Effector memory CD4-positive, alpha-beta T cell (primary cell): ENCODE measurements at places on chromosomes 4 and X.

GRCh38 chr4:1019729-1020470, 8.5 kb downstream of the FGFRL1 start:
- no peak for DNase-seq

- no peak for DNase-seq
Observed at GRCh38 chr4:113331811-113332210, 282.4 kb downstream of the ANK2 start.

DNA sequence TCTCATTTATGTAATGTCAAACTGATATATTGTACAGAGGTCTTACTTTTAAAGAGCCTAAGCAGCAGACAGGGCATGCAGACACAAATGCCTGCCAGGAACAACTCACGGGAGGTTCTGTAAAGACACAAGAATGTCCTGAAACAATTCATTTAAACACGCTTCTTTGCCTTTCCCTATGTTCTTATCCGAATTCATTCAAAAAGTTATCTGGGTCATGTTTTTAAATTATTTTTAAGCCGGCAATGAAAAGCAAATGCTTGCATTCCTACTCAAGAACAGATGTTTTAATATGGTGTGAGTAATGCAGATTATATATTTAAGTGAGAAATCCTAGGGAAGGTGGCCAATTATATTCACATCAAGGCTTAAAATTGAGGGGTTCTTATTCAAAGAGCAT, 192.6 kb downstream of the PDGFC start:
- DNase-seq = no peak

- no peak for DNase-seq
Observed at GRCh38 chr4:76341063-76341462, 34.5 kb downstream of the STBD1 start.

GRCh38 chrX:40240844-40241243, 143.1 kb upstream of the BCOR start:
- DNase-seq = no peak

- no peak for DNase-seq
Observed at GRCh38 chrX:70979136-70979762, 48.4 kb upstream of the SLC7A3 start.

- DNase-seq = no peak
Observed at GRCh38 chr4:48642421-48643374, 137.4 kb downstream of the FRYL start.

DNA sequence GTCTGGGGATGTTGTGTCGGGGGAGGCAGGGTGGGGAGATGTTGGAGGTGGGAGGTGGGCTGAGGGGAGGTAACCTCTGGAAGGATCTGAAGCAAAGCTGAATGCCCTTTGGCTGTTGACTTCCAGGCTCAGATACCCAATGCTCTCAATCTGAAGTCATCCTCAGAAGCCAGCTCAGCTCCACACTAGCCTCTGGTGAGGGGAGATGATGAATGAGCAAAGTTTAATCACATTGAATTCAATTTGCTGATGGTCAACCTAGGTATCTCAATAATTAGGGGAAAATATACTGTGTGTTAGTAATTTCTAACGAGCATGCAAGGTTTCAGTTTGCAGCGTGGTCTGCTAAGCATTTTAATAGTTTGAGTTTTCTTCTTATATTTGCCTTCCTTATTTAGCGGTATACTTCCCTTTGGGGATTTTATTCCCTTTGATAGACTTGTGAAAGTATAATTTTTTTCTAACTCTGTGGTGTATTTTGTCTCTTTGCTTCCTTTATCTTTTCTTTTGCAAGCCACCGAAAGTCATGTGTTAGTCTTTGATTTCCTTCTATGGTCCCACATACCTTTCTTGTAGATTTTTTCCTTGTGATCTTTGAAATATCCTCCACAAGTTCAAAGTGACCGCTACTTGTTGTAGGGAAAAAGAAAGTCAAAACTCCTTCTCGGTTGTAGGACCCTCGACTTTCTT, 146.3 kb upstream of the LEF1 start:
- no peak for DNase-seq

DNA sequence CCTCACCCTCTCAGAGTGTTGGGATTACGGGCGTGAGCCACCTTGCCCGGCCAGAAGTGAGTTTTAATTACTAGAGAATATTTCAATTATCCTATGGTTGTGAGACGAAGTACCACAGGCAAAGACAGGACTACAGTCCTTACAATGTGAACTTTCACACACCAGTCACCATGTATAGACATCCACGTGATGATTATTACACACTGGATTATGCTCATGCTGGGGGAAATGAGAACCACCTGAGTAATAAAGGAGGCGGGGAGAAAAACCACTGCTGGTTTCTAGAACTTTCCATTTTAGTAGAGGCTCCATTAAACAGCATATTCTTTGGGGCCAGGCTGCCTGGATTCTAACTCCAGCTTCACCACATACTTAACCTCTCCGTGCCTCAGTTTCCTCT, 42.5 kb upstream of the TLR2 start:
- no peak for DNase-seq

DNA sequence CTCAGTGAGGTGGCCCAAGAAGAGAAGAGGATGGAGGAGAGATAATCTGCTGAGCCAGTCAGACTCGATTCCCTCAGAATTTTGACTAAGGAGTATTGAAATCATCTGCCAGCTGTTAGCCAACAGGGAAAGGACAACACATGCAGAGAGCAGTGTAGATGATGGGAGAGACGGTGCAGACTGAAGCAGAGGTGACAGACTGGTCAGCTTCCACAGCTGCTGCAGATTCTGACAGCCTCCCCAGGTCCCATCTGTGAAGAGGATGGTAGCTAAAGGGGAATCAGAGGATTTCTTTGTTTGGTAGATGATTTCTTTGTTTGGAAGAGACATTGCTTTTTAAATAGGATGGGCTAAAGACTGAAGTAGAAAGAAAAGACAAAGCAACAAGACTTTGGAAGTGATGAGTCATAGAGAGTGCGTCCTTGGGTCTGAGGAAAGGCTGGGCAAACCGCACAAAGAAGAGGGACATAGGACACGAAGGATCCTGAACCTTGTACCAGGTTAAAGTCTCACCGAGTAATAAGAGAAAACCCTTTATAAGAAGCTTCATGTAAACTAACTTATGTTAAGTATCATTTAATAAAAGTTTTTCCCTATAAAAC, 27.6 kb downstream of the INTU start:
- no peak for DNase-seq

DNA sequence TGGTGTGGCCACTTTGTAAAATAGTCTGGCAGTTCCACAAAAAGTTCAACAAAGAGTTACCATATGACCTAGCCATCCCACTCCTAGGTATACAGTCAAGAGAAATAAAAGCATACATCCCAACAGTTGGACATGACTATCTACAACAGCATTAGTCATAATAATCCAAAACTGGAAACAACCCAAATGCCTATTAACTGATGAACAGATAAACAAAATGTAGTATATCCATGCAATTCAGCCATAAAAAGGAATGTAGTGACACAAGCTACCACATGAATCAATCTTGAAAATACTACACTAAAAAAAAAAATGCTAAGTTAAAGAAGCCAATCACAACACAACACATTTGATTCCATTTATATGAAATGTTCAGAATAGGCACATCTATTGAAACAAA, 16.1 kb downstream of the MED14 start:
- DNase-seq = no peak

- no peak for DNase-seq
Observed at GRCh38 chr4:180197471-180197870, 2045.7 kb upstream of the TENM3 start.

GRCh38 chrX:49199906-49200771, at the start of gene SYP:
Gene SYP (minus strand): TSS chrX:49200193. CDS start chrX:49200186, 7 bp downstream.
- peak; percentile 77 for DNase-seq

GRCh38 chr4:74517996-74518395, 73.1 kb downstream of the AREG start:
- DNase-seq = no peak

DNA sequence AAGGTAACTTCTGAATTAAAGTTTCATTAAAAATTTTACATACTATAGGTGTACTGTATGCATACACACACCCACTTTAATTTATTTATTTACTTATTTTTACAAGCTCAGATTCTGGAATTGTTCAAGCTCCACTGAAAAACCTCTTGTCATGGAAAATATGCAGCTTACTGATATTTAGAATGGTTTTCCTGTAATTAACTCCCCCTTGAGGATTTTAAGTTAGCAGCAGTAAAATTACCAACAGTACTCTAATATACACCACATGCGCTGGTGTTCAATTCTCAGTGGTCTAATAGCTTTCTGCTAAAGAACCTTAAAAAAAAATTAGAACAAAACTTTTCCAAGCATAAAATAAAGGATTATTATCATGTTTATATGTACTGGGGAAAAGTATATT, 12.0 kb downstream of the MAB21L2 start:
- no peak for DNase-seq

GRCh38 chr4:185394568-185395237, 1.0 kb downstream of the LRP2BP start:
- DNase-seq = no peak

GRCh38 chrX:1025413-1025812, 187.0 kb downstream of the CRLF2 start:
- no peak for DNase-seq

- DNase-seq = no peak
Observed at GRCh38 chr4:15926486-15926885, 12.1 kb downstream of the FGFBP1 start.

DNA sequence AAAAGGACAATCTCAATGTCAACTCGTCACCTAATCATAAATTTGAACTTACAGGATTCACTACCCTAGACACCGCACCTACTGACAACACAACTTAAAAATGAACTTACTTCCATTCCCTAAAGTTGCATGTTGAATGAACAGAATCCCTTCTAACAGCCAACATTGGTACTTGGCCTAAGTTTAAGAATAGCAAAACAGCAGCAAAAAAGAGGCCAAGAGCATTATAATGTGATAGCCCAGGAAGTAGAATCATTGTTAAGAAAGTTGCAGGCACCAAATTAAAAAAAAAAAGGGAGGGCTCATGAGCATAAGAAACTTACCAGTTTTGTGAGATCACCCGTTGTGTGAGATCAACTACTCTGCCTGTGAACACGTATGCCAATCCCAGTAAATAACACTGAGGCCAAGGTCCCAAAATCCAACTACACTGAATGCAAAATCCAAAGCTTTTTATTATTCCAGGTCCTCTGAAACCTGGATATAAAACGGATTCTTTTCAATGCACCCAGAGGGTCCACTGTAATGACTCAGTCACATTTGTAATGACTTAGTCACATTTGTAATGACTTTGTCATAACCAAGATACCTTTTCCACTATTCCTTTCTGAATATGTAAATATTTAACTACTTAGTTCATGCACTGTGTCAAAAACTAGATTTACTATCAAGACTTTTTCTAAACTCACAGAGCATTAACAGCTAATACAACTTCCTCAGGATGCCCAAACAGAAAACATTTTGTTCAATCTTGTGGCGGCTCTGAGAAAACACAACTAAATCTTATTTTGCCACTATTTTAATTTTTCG, 6.8 kb downstream of the HNRNPDL start:
- no peak for DNase-seq

DNA sequence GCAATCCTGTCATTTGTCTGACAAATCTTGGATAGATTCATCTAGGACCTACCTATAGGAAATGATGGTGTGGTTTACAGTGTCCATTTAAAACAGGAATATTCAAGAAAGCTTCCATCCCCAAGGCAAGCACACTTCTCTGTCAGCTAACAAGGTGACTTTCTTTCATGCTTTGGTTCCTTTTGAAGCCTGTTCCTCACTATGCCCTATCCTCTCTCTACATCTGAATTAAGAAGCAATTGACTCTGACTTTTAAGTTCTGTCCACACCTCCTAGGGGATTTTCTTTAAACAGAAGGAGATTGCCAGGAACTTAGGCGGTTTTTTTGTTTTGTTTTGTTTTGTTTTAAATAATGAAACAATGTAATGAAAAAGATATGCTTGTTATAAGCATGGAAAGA, 1181.4 kb upstream of the TENM3 start:
- no peak for DNase-seq

- DNase-seq = no peak
Observed at GRCh38 chr4:183142571-183143550, 43.8 kb downstream of the WWC2 start.

DNA sequence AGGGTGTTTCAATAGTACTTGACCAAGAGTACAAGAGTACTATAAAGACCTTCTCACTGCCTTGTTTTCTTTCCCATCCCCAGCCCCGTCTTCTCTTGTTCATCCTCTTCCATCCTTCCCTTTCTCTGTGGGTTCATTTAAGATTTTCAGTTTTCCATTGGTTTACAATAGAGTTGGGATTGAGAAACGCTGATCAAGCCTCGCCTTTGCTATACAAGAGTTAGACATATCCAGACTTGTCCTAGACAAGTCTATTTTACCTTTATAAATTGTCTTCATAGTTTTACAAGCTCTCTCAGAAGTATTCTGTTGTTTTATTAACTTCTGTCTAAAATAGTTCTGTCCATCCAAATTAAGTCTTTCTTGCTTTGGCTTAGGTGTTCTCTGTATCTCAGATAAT, 29.6 kb upstream of the SCML1 start:
- DNase-seq = no peak

DNA sequence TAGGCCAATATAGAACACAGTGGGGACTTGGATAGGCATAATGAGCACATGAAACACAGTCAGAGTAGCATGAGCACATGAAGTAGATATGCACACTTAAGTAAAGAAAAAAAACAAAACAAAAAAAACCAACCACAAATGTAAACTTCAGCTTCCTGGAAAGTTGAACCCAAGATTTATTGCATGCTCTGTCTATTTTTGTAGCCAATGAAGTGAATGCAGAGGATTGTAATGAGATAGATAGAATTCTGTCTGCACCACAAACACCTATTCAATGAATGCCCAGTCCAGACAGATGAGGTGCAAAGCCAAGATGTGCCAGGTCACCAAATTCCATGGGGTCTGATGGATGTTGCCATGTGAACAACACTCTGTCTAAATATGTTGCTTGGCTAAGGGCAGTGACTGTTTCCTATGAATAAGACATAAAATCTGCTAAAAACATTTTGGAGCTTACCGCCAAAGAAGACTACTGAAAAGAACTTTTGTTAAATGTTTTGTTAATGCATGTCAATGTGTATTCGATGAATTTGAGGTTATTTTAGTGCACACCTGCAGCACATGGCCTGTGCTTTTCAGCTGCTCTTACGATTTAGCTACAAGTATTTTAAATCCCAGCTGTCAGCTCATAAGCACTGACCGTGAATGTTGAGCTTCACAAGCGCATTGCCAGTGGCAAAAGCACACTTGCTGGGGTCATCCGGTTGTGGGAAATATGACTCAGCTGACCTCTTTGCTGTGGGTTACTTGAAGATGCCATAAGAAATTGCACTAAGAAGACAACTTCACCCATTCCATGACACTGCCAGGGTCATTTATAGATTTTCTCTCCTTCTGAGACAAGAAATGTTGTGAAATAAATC, 374.8 kb upstream of the GNPDA2 start:
- DNase-seq = no peak

- DNase-seq = no peak
Observed at GRCh38 chr4:122334828-122335227, 44.0 kb upstream of the ADAD1 start.
